ENCODE measurements at places on chromosomes 2 and 18.

- H3K4me1 ChIP-seq = no peaks in the 10 kb centered on the region
- no peak overlapping the region for H3K4me3 ChIP-seq
- no peaks in the 10 kb centered on the region for H3K27me3 ChIP-seq
Measured at GRCh38 chr2:118521960-118522359, 325.5 kb downstream of the EN1 start.

GRCh38 chr2:120670771-120671480 is 64.7 kb upstream of the GLI2 start:
- H3K27me3 ChIP-seq = peaks cover 21% of the 10 kb centered on the region
- H3K36me3 ChIP-seq = peaks cover 1% of the 10 kb centered on the region
- H3K4me1 ChIP-seq = peaks cover 3% of the 10 kb centered on the region

DNA sequence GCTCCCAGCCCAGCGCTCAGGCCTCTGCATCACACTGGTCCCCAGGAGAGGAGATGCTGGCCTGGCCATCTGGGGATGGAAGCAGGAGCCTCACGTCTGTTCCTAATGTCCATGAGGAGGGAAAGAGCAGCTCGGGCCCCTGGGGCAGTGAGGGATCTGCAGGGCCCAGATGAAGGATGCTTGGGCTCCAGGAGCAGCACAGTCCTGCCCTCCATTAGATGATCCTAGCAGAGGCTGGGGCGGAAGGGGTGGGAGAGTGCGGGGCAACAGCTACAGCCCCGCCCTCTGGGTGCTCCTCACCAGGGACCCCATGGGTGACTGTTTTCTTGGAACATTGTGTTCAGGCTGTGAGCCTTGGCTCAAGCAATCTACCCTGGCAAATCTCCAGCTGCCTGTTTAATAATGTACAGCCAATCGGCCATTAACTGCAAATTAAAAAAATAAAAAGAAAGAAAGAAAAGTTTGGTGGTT is 49.7 kb downstream of the TNS1 start:
- no peak for DNase-seq
- no peaks in the 10 kb centered on the region for H3K36me3 ChIP-seq
- H3K4me1 ChIP-seq = no peaks in the 10 kb centered on the region
- no peak overlapping the region for H3K27ac ChIP-seq

DNA sequence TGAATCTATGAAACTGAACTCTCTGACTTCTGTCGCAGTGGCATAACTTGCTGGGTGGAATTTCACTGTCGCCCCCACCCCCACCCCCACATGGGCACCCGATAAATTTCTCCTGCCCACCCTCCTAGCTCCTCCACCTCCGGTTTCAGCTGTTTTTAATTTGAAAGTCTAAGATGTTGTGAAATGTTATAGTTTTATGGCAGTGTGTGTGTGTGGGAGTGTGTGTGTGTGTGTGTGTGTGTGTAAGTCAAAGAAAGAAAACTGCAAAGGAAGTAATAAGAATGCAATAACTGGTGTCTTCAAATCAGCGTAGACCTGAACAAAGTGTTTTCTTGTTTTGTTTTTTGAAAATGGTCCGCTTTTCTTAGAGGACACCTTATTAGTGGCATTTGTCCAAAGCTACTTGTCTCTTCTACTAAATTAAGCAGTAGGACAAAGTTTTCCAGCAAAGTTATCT is 388 bp downstream of the DTNA start:
- no peak for DNase-seq
- H3K27me3 ChIP-seq = peaks cover 5% of the 10 kb centered on the region
- no peak overlapping the region for H3K27ac ChIP-seq
- H3K4me1 ChIP-seq = no peaks in the 10 kb centered on the region

DNA sequence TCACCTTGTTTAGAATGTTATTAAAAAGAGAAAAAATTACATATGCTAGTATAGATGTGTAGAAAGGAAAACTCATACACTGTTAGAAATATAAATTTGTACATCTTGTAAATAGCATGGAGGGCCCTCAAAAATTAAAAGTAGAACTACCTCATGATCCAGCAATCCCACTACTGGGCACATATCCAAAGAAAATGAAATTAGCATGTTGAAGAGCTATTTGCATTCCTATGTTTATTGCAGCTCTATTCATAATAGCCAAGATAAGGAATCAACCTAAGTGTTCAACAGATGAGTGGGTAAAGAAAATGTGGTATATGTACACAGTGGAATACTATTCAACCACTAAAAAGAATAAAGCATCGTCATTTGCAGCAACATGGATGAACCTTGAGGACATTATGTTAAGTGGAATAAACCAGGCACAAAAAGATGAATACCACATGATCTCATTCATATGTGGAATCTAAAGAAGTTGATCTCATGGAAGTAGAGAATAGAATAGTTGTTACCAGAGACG is 251.5 kb upstream of the THUMPD2 start:
- H3K27me3 ChIP-seq = peaks cover 1% of the 10 kb centered on the region
- peaks cover 9% of the 10 kb centered on the region for H3K4me1 ChIP-seq
- H3K4me3 ChIP-seq = no peak overlapping the region
- no peak overlapping the region for H3K27ac ChIP-seq
- DNase-seq = no peak

DNA sequence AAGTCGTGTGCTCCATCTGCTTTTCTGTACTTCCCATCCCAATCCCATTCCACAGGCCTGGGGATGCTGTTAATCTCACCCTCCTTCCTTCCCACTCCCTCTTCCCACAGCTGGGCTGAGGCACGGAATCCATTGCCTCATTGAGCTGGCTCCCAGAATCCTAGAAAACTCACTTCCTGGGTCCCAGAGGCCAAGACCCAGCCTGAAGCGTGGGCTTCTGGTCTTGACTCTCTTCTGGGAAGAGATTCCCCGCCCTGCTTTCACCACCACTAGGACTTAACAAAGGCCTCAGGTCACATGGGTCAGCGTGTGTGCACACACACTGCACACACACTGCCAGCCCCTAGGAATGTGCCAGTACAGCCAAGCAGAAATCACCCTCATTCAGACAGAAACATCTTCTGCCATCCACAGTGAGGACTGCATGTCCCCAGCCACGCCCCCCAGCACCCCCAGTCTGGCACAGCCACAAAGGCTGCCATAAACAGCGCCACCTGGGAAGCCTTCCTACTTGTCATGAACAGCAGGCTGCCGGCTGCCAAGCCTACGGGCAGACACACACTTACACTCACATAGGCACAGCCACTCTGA is 165.8 kb downstream of the TNS1 start:
- no peaks in the 10 kb centered on the region for H3K36me3 ChIP-seq
- H3K27me3 ChIP-seq = no peaks in the 10 kb centered on the region
- H3K4me1 ChIP-seq = no peaks in the 10 kb centered on the region
- no peak for DNase-seq
- no peak overlapping the region for H3K27ac ChIP-seq

GRCh38 chr18:52312346-52312745 is 27.7 kb upstream of the DCC start:
- no peaks in the 10 kb centered on the region for H3K4me1 ChIP-seq
- no peaks in the 10 kb centered on the region for H3K27me3 ChIP-seq
- no peaks in the 10 kb centered on the region for H3K36me3 ChIP-seq
- H3K4me3 ChIP-seq = no peak overlapping the region
- no peak overlapping the region for H3K27ac ChIP-seq

GRCh38 chr18:70246061-70246466 is 40.6 kb upstream of the RTTN start:
- H3K4me3 ChIP-seq = no peak overlapping the region
- H3K27me3 ChIP-seq = peaks cover 4% of the 10 kb centered on the region
- DNase-seq = no peak

- peaks cover 50% of the 10 kb centered on the region for H3K4me1 ChIP-seq
- DNase-seq = no peak
- H3K4me3 ChIP-seq = peak overlapping the region; percentile 75
- H3K36me3 ChIP-seq = peaks cover 54% of the 10 kb centered on the region
Measured at GRCh38 chr2:206158563-206159345, 490 bp downstream of the NDUFS1 start.
